NCI-H1436 treated with DMSO at 0.1 percent for 48 hours (cell line): ENCODE measurements at places on chromosomes 7 and 10.

- no peak for DNase-seq
Measured at GRCh38 chr10:77949167-77949566, 22.6 kb upstream of the DLG5 start.

- no peak for DNase-seq
Measured at GRCh38 chr7:24356718-24357386, 72.9 kb downstream of the NPY start.

DNA sequence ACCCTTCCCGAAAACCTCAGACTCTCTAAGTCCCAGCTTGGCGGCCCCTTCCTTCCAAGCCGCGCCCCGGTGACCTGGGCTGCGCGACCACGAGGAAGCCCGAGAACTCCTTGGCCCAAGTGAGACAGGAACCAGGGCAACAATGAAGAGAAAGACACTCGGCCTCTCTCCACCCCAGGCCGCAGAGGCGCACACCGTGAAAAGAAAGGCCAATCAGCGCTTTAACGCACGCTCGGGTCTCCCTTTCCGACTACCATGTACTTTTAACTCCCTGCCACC, 166.4 kb upstream of the PPP1R3A start:
- no peak for DNase-seq

GRCh38 chr10:117652228-117653169, 110.0 kb downstream of the EMX2 start:
- DNase-seq, result no peak

- no peak for DNase-seq
Measured at GRCh38 chr7:55484834-55485233, 87.5 kb downstream of the VOPP1 start.

GRCh38 chr10:28254290-28254985, 48.4 kb downstream of the MPP7 start:
- no peak for DNase-seq

- no peak for DNase-seq
Measured at GRCh38 chr10:26839966-26840627, 20.7 kb downstream of the ABI1 start.

DNA sequence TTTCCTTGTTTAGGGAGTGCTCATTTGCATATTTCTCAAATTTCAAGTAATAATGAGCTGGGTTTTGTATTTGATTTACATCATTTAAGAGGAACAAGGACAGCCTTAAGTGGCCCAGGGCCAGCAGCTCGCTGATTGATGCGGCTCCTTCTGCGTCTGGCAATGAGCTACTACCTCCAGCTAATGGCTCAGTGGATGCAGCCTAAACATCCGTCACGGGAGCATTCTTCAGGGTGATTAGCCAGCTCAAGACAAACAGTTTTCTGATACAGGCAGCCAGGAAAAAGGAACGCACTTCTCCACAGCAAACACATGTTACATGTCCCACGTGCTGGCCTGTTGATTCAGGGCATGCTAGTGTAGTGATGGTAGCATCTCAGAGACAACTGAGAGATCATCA, 169.3 kb upstream of the TCERG1L start:
- DNase-seq, result no peak

- no peak for DNase-seq
Measured at GRCh38 chr10:5960070-5960972, 17.0 kb downstream of the IL15RA start.

DNA sequence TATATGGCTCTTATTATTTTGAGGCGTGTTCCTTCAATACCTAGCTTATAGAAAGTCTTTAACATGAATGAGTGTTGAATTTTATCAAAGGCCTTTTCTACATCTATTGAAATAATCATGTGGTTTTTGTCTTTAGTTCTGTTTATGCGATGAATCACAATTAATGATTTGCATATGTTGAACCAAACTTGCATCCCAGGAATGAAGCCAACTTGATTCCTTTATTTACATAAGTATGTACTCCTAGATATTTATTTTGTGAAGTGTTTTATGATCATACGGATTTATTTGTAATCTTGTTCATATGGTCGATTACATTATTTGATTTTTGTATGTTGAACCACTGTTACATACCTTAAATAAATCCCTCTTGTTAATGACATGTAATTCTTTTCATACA, 244.3 kb upstream of the KCND2 start:
- DNase-seq, result no peak

DNA sequence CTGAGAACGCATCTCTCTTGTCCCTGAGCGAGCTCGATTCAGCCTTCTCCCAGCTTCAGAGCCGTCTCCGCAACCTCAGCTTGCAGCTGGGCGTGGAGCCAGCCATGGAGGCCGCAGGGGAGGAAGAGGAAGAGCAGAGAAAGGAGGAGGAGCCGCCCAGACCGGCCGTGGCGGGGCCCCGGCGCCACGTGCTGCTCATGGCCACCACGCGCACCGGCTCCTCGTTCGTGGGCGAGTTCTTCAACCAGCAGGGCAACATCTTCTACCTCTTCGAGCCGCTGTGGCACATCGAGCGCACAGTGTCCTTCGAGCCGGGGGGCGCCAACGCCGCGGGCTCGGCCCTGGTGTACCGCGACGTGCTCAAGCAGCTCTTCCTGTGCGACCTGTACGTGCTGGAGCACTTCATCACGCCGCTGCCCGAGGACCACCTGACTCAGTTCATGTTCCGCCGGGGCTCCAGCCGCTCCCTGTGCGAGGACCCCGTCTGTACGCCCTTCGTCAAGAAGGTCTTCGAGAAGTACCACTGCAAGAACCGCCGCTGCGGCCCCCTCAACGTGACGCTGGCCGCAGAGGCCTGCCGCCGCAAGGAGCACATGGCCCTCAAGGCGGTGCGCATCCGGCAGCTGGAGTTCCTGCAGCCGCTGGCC, 43.2 kb downstream of the CHST3 start:
- no peak for DNase-seq

DNA sequence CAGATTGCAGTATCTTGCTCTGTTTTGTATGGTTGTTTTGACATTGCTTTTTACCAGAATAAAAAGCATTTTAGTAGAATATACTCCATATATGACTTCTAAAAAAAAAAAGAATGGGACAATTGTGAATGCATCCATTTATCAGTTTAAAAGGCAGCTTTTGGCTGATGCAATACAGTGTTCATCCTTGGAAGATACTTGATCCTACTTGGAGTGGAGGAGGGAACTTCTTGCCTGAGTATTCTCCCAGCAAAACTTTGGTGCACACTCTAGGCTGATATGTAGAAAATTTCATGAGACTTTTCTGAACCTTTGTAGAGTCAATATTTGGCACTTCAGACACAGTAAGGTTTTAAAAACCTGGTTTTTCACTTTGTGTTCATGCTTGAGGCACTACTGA, 40.2 kb downstream of the WDR11 start:
- DNase-seq, result no peak

DNA sequence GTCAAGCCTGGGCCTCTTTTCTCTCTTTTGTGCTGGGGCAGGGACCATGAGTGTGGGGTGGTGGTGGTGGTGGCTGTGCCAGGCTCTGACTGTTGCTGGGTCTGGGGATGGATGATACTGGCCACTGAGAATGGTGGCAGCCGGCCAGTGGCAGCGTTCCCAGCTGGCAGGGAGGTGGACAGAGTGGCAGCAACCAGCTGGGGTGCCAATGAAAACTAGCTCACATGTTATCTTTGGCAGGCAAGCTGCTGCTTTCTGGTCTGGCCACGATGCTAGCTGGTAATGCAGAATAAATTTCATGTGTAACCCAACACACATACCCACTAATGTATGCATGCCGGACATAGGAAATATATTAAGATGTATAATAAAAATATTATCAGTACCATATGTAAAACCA, 95.0 kb upstream of the SLC26A5 start:
- no peak for DNase-seq

DNA sequence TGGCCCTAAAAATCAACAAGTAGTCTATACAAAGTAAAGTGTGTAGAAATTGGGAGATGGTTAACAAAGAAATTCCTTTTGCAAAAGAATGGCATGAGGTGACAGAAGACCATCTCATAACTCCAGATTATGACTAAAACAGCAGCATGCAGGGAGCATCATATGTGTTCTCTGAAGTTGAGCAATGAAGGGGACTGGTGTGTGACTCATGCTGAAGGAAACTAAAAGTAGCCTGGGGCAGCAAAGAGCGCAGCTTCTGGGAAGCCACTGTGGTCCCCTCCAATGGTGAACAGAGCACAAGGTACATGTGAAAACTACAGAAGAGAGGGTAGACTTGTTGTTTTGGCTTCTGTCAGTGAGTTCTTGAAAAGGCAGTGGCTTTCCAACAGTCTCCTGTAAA, 133.4 kb downstream of the MACC1 start:
- no peak for DNase-seq

- DNase-seq, result no peak
Measured at GRCh38 chr7:155269766-155270585, 27.7 kb upstream of the INSIG1 start.

DNA sequence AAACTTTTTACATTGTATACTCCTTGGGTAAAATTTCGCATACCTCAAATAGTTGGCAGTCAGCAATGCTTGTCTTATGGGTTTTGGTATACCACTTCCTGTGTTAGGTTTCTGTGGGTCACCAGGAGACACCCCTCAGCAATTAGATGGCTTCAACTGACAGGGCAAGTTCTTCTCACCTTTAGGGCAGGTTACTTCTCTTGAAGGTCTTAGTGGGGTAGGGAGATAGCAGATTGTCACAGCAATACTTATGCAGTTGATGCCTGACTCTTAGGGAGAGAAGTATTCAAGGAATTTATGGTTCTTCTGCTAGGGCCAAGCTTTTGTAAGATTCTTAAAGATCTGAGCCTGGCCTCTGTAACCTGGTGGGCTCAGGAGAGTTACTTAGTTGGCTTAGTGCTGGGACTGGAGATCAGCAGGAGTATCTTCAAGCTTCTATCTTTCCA, 42.9 kb downstream of the MKLN1 start:
- DNase-seq, result no peak

DNA sequence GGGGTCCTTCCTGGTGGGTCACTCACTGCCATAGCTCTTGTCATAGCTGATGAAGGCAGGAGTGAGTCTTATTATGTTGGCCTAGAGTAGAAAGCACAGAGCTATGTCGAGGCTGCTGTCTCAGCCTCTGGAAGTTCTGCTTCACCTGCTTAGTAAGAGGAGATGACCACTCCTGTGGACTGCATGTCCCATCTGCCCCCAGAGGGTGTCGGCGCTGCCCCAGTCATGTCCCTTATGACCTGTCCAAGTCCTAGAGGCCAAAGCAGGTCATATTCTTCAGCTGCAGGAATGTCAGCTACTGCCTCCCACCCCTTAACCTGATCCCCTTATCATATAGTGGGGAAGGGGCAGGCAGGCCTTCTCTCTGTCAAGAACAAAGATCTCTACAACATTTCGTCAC, 72.4 kb upstream of the AGK start:
- no peak for DNase-seq

DNA sequence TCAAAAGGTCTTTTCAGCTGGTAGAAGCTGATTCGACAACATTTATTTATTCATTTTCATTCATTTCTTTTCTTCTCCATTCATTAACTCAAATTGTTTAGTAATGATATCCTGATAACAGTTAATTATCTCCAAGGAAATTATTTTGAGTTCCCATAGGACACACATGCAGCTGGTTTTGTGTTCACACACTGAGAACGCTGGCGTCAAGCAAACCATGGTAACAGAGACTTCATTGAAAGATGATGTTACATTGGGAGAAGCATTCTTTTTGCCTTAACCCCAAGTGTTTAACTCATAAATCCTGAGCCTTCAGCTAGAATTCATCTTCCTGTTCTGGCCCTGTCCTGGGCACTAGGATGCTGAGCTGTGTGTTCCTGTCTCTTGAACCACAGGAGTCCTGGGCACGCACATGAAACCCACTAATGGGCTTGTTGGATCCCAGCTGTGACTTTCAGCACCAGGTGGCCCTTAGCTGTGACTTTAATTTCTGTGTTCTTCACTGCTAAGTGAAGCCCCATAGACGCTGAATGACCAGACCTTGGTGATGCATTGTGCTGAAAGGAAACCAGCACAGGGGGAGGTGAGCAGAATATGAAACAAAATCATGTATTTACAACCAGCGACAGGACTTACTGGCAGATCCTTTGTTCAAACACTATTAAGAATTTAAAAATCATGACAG, 121.5 kb upstream of the PRSS58 start:
- DNase-seq, result no peak

DNA sequence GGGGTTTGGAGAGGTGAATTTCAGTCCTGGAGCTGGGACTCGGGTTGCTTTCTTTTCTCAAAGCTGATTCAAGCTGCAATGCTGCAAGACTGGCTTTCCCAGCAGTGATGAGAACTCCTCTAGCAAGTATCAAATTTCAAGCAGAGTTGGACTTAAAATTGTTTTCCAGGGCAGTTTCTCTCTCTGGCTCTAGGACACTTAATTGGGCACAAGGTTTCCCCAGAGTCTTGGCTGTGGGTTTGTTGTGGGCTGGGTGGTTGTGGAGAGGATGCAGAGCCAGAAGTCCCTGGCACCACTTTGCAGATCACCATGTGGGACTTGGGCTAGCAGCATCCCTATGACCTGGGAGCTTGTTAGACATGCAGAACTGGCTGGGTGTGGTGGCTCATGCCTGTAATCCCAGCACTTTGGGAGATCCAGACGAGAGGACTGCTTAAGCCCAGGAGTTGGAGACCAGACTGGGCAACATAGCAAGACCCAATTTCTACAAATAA, 16.8 kb downstream of the AKR1B15 start:
- no peak for DNase-seq

- no peak for DNase-seq
Measured at GRCh38 chr7:108167460-108167859, 37.3 kb upstream of the LAMB4 start.

DNA sequence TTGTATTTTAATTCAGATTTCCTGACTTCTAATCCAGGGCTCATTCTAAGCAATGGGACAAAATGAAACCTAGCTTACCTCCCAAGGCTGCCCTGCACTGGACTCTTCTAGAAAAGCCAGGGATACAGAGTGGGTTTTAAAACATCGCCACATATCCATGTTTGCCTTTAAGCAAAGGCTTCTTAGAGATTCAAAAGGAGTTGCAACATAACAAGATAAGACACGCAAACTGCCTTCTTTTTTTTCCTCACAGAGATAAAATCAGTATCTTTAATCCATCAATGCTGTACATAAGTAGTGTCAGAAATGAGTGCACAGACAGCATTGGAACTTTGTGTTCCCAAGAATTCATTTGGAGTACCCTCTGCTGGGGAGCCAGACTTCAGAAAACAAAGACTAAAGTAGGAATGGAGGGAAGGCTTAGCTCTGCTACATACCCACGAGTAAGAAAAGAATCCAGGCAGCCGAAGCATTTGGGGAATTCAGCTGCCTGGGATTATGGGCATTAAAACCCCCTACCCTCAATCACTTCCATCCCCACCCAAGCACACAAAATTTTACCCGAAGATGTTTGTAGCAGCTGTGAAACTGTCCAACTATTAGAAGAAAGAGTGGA, 427.8 kb downstream of the ARL4A start:
- DNase-seq, result no peak

GRCh38 chr10:1628757-1629156, 108.6 kb downstream of the ADARB2 start:
- DNase-seq, result no peak

GRCh38 chr10:103481974-103482531, 3.0 kb upstream of the CALHM3 start:
- DNase-seq, result peak; percentile 41
